Uterus (tissue), 4 donors: ENCODE measurements at places on chromosomes 7 and 10.

DNA sequence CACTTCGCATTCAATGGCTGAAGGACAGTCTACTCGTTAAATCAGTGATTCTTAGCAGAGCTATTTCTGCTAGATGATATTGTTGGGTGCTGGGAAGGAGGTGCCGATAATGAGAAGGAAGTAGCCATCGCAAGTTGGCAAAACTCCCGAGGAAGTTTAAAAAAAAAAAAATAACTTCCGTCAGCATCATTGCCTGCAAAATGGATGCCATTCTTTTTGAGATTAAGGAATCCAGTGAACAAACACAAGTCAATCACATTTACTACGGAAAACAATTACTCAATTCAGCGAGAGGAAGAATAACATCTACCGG, 74.4 kb upstream of the SFMBT2 start:
- H3K27ac ChIP-seq, result no peak overlapping the region

DNA sequence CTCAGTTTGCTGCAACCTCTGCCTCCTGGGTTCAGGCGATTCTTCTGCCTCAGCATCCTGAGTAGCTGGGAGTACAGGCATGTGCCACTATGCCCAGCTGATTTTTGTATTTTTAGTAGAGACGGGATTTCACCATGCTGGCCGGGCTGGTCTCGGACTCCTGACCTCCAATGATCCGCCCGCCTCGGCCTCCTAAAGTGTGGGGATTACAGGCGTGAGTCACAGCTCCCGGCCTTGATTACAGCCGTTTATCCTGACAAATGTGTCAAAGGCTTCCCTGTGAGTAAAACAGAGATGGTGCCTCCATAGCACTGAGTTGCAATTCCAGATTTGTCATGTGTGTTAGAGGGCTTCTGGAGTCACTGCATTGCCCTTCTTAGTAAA, 273.7 kb downstream of the CCDC3 start:
- no peak for DNase-seq
- H3K27me3 ChIP-seq, result no peaks in the 10 kb centered on the region
- no peaks in the 10 kb centered on the region for H3K4me1 ChIP-seq
- H3K27ac ChIP-seq, result no peak overlapping the region
- no peaks in the 10 kb centered on the region for H3K36me3 ChIP-seq

- no peak overlapping the region for H3K27ac ChIP-seq
- H3K27me3 ChIP-seq, result no peaks in the 10 kb centered on the region
- DNase-seq, result no peak
Measured at GRCh38 chr10:98301664-98302319, 33.8 kb upstream of the LOXL4 start.

- DNase-seq, result no peak
- no peak overlapping the region for H3K4me3 ChIP-seq
- H3K27ac ChIP-seq, result no peak overlapping the region
- H3K4me1 ChIP-seq, result no peaks in the 10 kb centered on the region
Measured at GRCh38 chr7:142463401-142463850, 205.6 kb upstream of the PRSS58 start.
